ENCODE measurements at places on chromosomes 2 and 18.

DNA sequence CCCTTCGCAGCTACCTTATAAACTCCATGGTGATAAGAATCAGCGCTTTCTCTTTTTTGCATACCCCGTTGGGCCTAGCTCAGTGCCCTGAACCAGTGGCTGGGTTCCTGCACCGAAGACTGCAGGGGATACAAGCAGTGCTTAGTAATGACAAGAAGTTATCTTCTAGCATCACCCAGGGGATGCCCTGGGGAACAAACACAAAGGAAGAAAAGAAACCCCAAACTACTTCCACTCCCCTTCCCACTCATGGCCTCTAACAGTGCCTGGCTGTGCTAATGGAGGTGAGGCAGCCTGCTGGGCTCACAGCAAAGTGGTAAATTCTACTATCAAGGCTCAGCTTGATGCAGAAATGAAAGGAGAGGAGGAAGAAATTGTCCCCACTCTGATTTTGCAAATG lies 314.7 kb downstream of the TXNL1 start:
- no peak for DNase-seq

DNA sequence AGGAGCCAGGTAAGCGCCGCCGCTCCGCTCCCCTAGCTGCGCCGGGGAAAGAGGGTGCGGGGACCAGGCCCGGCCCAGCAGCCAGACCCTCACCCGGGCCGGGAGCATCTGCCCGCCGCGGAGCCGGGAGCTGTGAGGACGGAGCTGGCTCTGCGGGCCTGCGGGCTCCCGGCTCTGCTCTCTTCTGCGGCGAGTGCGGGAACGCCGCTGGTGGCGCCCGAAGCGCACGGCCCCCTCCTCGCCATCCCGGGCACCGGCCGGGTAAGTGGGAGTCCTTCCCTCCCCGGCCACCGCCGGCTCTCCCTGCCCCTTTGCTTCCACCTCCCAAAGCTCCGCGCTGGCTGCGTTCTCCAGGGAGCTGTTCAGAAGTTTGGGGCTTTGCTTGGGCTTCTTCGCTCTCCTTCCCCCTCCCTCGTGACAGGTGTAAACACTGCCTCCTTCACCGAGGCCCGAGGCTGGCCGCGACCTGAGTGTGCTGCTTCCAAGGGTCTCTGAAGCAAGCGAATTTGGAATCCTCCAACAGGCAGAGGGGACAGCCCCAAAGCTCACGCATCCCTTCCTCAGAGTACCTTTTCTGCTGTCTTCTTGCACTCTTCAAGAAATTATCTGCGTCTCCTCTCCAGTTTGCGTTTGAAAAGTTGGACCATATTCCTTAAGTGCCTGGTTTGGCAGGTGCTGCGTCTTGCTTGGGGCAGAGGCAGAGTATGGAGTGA lies 632 bp downstream of the AFTPH start:
- no peak for DNase-seq

DNA sequence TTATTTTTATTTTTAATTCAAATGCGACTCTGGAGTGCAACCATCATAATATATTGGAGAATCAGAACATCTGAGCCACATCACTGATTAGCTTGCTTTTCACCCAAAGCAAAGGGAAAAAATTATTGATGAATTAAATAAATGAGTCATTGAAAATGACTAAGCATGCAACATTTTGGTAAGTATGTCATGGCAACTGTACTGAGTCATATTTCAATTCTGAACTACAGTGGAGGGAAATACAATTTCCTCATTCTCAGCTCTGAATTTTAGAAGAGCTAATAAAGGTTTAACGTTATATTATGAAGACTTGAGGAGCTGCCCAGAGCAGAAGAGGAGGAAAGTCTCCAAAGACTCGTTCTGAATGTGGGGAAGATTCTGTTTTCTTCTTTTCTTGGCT lies 89.6 kb upstream of the CCDC68 start:
- DNase-seq = no peak

- no peak for DNase-seq
Observed at GRCh38 chr2:178829299-178829960, 22.2 kb upstream of the TTN start.

DNA sequence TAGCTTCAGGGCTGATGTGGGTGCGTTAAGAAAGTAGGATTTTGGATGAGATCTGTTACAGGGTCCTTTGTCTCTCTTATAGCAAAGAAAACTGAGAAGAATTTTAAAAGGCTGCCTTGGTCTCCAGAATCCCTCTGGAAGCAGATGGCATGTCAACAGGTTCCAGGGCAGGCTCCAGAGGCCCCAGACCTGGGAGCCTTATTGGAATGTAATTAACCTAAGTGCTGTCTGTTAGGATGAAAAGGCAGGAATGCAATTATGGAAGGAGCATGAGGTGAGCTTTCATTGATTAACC lies 97.2 kb upstream of the PKDCC start:
- DNase-seq = no peak

GRCh38 chr2:69704446-69704845 lies 37.5 kb upstream of the ANXA4 start:
- DNase-seq = no peak

DNA sequence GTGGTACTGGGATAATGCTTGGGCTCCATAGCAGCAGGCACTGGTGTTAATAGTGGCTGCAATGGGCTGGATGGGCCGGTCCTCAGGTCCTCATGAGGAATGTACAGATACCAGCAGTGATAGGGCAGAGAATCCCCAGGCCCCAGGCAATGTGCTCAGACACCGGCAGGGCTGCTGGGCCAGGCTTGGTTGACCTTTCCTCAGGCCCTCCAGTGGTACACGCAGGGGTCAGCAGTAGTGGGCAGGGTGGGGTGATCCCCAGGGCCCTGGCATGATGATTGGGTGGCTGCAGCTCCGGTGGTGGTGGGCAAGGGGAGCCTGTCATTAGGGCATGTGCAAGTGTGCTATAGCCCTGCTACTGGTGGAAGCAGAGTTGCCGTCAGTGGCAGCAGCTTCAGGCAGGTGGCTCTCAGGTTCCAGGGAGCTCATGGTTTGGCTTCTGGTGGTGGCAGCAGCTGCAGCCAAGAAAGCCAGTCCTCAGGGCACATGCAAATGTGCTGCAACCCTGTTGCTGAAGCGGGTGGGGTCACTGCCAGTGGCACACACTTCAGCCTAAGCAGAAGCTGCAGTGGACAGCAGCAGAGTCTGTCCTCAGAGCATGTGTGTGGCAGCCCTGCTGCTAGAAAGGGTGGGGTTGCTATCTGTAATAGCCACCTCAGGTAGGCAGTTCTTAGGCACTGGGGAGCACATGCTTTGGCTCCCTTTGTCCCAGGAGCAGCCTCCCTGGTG lies 56.8 kb downstream of the CCNT2 start:
- no peak for DNase-seq

- no peak for DNase-seq
Observed at GRCh38 chr2:228649447-228649846, 468.0 kb upstream of the SPHKAP start.

DNA sequence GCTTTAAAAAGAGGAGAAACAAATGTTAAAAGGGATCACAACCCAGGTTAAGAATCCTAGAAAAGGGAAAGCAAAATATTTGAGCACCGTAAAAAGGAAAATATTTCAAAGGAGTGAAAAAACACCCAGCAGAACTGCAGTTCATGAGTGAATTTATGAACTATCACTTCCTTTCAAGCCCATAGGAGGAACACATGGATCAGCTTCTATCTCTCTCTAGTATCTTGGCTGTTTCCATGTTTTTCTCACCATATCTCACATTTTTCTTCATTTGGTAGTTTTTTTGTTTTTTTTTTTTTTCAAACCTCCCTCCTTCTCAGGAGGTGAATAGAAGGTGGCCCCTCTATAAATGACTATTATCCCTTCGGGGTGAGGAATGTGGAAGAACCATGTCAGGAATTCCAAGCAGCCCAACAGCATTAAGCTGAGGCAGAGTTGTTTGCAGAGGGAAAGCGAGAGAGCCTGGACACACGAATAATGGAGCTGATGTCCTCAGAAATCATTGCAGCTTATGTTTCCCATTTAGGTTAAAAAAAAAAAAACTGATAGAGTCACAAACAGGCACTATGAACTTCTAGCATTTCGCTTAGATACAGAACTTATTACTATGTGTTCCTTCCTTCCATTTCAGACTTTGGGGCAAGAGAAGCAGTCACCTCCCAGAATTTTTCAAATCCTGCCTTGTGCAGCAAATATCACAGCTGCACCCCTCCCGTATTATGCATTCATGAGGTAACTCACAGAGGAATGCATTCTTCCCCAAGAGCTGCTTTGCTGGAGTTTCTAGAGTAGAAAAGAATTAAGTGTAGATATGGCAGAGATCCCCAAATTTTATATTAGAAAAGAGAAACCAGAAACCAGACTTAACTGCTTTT lies 315.6 kb downstream of the IRS1 start:
- DNase-seq = no peak

GRCh38 chr2:241354668-241355658 lies 1.1 kb upstream of the FARP2 start:
- no peak for DNase-seq

Data from GM12878 (cell line).